ENCODE measurements at places on chromosomes 2 and 18. TPM values are rescaled to one million over a fixed set of nuclear protein-coding genes. Genes with fewer than 3 reads are reported as not detected.

GRCh38 chr2:71919708-71920107, 228.0 kb downstream of the CYP26B1 start:
- no peak overlapping the region for H3K4me3 ChIP-seq
- no peaks in the 10 kb centered on the region for H3K4me1 ChIP-seq
- no peaks in the 10 kb centered on the region for H3K27me3 ChIP-seq
- H3K36me3 ChIP-seq: no peaks in the 10 kb centered on the region
- DNase-seq: no peak

DNA sequence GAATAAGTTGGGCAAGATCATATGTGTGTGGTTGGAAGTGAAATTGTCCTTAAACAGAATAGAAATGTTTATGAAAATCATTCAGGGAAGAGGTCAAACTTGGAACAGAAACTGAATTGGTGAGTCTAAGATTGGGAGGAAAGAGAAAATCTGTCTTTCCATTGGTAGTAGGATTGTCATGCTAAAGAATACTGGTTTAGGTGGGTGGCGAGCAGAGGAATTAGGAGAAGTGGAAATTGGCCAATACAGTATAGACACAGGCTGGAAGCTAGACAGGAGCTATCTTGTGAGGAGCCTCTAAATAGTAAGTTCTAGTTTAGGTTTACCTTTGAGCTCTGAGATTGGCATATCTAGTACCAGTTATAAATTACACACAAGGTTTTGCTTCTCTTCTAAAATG, 80.9 kb upstream of the KYNU start:
- H3K36me3 ChIP-seq: no peaks in the 10 kb centered on the region
- H3K4me1 ChIP-seq: no peaks in the 10 kb centered on the region
- no peaks in the 10 kb centered on the region for H3K27me3 ChIP-seq
- no peak overlapping the region for H3K4me3 ChIP-seq
- H3K27ac ChIP-seq: no peak overlapping the region

- H3K27ac ChIP-seq: no peak overlapping the region
- H3K27me3 ChIP-seq: no peaks in the 10 kb centered on the region
- H3K36me3 ChIP-seq: no peaks in the 10 kb centered on the region
- no peaks in the 10 kb centered on the region for H3K4me1 ChIP-seq
These were observed 172.9 kb upstream of the SETBP1 start for GRCh38 chr18:44507729-44508325.

DNA sequence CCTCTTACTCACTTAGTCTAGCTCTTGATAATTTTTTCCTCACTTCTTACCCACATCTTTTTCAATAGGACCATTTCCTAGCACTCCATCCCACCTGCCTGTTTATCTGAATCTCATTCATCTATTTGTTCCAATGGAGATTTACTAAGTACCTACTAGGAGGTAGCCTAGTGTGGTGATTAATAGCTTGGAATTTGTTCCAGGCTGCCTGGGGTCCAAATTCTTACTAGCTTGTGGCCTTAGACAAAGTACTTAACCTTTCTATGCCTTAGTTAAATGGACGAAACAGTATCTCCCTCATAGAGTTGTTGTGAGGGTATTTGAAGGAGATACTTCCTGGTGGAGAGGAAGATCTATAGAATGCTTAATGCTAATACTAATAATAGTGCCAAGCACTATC, 42.9 kb upstream of the SERTAD2 start:
- no peak for DNase-seq

FOSL2 gene
- total RNA-seq: 1.3 TPM

- DNase-seq: no peak
- H3K36me3 ChIP-seq: no peaks in the 10 kb centered on the region
- peaks cover 15% of the 10 kb centered on the region for H3K4me1 ChIP-seq
- no peaks in the 10 kb centered on the region for H3K27me3 ChIP-seq
- H3K27ac ChIP-seq: no peak overlapping the region
These were observed 298.9 kb downstream of the EIPR1 start for GRCh38 chr2:3078684-3079083.

- H3K36me3 ChIP-seq: no peaks in the 10 kb centered on the region
- no peak overlapping the region for H3K4me3 ChIP-seq
- H3K4me1 ChIP-seq: peaks cover 9% of the 10 kb centered on the region
- no peaks in the 10 kb centered on the region for H3K27me3 ChIP-seq
- H3K27ac ChIP-seq: no peak overlapping the region
- no peak for DNase-seq
These were observed 42.8 kb downstream of the METTL8 start for GRCh38 chr2:171390941-171391516.

DNA sequence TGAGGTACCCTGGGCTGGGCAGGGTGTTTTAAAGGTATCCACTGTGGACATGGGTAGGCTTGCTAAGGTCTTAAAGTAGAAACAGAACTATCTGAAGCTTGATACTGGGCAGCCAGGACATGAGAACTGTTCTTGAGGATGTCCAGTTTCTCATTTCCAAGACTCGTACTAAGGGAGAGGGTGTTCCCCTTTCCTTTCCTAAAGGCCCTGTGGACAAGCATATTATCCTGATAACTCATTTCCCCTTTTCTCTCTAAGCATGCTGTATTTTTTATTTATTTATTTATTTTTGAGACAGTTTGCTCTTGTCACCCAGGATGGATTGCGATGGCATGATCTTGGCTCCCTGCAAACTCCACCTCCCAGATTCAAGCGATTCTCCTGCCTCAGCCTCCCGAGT, 273.6 kb downstream of the PRKCE start:
- no peak for DNase-seq
- no peak overlapping the region for H3K27ac ChIP-seq
- H3K27me3 ChIP-seq: no peaks in the 10 kb centered on the region

- no peaks in the 10 kb centered on the region for H3K36me3 ChIP-seq
- H3K27ac ChIP-seq: no peak overlapping the region
- no peaks in the 10 kb centered on the region for H3K27me3 ChIP-seq
- DNase-seq: peak; percentile 28
These were observed 26.0 kb downstream of the TLK1 start for GRCh38 chr2:171134624-171135230.

DNA sequence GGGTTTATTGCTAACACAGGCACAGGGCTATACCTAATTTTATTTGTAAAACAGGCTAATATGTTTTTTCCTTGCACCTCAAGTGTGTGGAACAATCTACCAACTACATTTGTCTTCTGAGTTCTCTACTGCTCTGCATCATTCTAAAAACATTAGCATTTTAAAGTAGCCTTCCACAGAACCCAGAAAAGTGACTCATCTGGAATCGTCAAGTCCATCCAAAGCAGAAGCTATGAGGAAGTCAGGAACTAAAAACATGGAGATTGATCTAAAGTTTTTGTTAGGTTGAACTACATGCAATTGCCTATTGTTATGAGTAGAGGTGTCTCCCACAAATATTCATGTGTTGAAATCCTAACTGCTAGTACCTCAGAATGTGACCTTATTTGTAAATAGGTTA, 70.9 kb downstream of the SUCLG1 start:
- no peak overlapping the region for H3K27ac ChIP-seq
- H3K36me3 ChIP-seq: peaks cover 10% of the 10 kb centered on the region
- H3K27me3 ChIP-seq: no peaks in the 10 kb centered on the region
- DNase-seq: no peak

GRCh38 chr2:222052934-222053367, 245.8 kb downstream of the PAX3 start:
- peak overlapping the region; percentile 12 for H3K4me3 ChIP-seq
- no peaks in the 10 kb centered on the region for H3K36me3 ChIP-seq
- peak; percentile 93 for DNase-seq
- peak overlapping the region; percentile 82 for H3K27ac ChIP-seq
- H3K27me3 ChIP-seq: peaks cover 38% of the 10 kb centered on the region

- H3K4me3 ChIP-seq: peak overlapping the region; percentile 6
- H3K4me1 ChIP-seq: peaks cover 67% of the 10 kb centered on the region
- DNase-seq: peak; percentile 88
- H3K27me3 ChIP-seq: no peaks in the 10 kb centered on the region
- H3K27ac ChIP-seq: peak overlapping the region; percentile 99
These were observed 71.2 kb upstream of the FOSL2 start for GRCh38 chr2:28321426-28321825.

GRCh38 chr2:240322231-240322955, 113.1 kb upstream of the GPC1 start:
- no peak for DNase-seq
- peaks cover 23% of the 10 kb centered on the region for H3K4me1 ChIP-seq
- H3K4me3 ChIP-seq: no peak overlapping the region
- H3K27ac ChIP-seq: no peak overlapping the region
- H3K36me3 ChIP-seq: no peaks in the 10 kb centered on the region

- H3K27me3 ChIP-seq: no peaks in the 10 kb centered on the region
- no peaks in the 10 kb centered on the region for H3K36me3 ChIP-seq
- H3K27ac ChIP-seq: peak overlapping the region; percentile 98
- peaks cover 84% of the 10 kb centered on the region for H3K4me1 ChIP-seq
- peak overlapping the region; percentile 31 for H3K4me3 ChIP-seq
These were observed 71.8 kb downstream of the TGOLN2 start for GRCh38 chr2:85255813-85256594.

ZNF519 gene
- 46.6 TPM for total RNA-seq

GRCh38 chr2:221969087-221969829, 329.5 kb downstream of the PAX3 start:
- H3K27me3 ChIP-seq: no peaks in the 10 kb centered on the region
- H3K4me3 ChIP-seq: no peak overlapping the region
- no peaks in the 10 kb centered on the region for H3K36me3 ChIP-seq
- DNase-seq: peak; percentile 67

ACVR1 gene
- 8.2 TPM for total RNA-seq

DNA sequence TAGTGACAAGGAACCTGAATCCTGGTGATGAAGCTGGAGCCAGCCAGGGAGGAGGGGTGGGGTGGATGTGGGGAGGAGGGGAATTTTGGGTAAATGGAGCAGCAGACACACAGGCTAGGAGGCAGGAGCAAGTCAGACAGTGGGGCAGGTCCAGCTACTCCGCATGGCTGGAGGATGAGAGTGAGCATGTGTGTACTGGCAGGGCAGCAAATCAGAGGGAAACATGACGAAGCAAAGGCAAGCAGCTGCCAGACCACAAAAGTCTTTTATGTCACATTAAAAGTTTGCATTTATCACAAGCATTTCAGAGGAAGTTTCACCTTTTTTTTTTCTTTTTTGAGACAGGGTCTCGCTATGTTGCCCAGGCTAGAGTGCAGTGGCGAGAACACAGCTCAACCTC, 11.9 kb upstream of the KIDINS220 start:
- no peaks in the 10 kb centered on the region for H3K4me1 ChIP-seq
- H3K4me3 ChIP-seq: no peak overlapping the region
- H3K27me3 ChIP-seq: no peaks in the 10 kb centered on the region
- no peak for DNase-seq
- H3K36me3 ChIP-seq: no peaks in the 10 kb centered on the region
- H3K27ac ChIP-seq: no peak overlapping the region

RAPGEF4 gene
- 1.8 TPM for total RNA-seq

GRCh38 chr2:196399096-196399495, 227.7 kb upstream of the STK17B start:
- DNase-seq: no peak
- H3K27ac ChIP-seq: no peak overlapping the region
- H3K4me1 ChIP-seq: no peaks in the 10 kb centered on the region
- H3K4me3 ChIP-seq: no peak overlapping the region

SPP2 gene
- total RNA-seq: not detected

IL18RAP gene
- total RNA-seq: not detected

DNA sequence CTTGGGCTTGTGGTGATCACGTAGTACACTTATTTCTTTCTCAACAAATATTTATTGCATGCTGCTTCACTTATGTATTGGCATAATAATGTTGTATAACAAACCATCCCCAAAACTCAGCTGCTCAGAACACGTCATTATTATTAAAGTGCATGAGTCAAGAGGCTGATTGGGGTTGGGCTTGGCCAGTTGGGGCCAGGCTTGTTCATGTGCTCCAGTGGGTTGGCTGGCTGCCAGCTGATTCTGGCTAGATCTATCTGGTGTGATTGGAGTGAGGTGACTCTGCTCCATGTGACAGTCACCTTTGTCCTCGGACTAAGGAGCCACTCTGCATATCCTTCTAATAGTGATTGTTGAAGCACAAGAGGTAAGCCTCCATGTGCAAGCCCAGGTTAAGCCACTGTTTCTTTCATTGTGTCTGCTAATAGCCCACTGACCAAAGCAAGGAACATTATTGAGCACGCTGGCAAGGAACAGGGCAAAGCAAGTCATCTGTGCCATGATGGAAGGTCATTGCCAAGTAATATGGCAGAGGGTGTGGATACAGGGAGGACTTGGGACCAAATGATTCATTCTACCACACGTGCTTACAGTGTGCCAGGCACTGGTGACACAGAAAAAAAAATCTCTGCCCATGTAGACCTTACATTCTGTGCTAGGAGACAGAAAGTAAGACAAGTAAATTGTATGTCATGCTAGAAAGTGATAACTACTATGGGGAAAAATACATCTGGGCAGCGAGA, 63.3 kb upstream of the TMEM182 start:
- no peaks in the 10 kb centered on the region for H3K4me1 ChIP-seq
- no peak overlapping the region for H3K27ac ChIP-seq
- H3K36me3 ChIP-seq: no peaks in the 10 kb centered on the region
- no peaks in the 10 kb centered on the region for H3K27me3 ChIP-seq
- no peak for DNase-seq

- H3K4me1 ChIP-seq: no peaks in the 10 kb centered on the region
- no peak overlapping the region for H3K4me3 ChIP-seq
- H3K36me3 ChIP-seq: no peaks in the 10 kb centered on the region
- no peak overlapping the region for H3K27ac ChIP-seq
These were observed 340.7 kb downstream of the MBD2 start for GRCh38 chr18:53883771-53884170.

GRCh38 chr2:121075006-121075551, 209.9 kb downstream of the TFCP2L1 start:
- H3K27ac ChIP-seq: no peak overlapping the region
- H3K36me3 ChIP-seq: no peaks in the 10 kb centered on the region
- peaks cover 53% of the 10 kb centered on the region for H3K27me3 ChIP-seq
- H3K4me1 ChIP-seq: peaks cover 13% of the 10 kb centered on the region

GRCh38 chr2:5315041-5315440, 377.1 kb upstream of the SOX11 start:
- DNase-seq: no peak
- no peaks in the 10 kb centered on the region for H3K27me3 ChIP-seq

DNA sequence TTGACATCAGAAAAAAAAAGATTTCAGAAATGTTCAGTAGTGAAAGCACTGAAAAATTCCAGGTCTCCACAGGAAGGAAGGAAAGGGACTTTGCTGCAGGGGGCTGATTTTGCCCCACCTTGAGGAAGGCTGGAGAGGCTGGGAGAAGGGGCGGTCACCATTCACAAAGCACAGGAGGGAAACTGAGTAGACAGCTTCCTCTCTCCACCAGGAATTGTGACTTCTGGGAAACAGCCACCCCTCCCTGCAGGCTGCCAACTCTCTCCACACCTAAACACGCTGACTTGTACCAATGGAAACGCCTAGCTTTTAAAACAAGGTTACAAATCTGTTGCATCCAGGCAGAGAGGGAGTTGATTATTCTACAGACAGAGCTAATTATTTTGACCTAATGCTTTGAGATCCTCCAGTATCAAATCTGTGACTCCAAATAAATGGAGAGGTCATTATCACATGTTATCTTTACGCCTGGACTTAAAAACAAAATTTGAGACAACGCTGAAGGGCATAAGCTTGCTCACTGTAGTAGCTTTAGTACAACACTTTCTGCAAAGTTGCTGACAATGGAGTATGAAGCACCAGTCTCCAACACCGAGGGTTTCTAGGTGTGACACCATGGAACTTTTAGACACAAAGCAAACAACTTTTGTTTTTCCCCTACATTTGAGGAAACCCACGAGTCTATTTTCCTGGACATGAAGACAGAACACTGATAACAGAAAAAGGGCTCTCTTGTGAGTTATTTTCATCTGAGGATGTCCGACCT, 42.7 kb downstream of the EPHA4 start:
- peaks cover 4% of the 10 kb centered on the region for H3K36me3 ChIP-seq
- DNase-seq: no peak
- peak overlapping the region; percentile 48 for H3K27ac ChIP-seq

GRCh38 chr2:2686222-2686621, 355.1 kb upstream of the MYT1L start:
- H3K4me3 ChIP-seq: no peak overlapping the region
- peaks cover 3% of the 10 kb centered on the region for H3K4me1 ChIP-seq
- no peaks in the 10 kb centered on the region for H3K36me3 ChIP-seq
- DNase-seq: no peak
- H3K27me3 ChIP-seq: no peaks in the 10 kb centered on the region
- no peak overlapping the region for H3K27ac ChIP-seq
